H9 (cell line): ENCODE measurements at places on chromosomes 16 and 17. TPM values are rescaled to one million over a fixed set of nuclear protein-coding genes. Genes with fewer than 3 reads are reported as not detected.

DNA sequence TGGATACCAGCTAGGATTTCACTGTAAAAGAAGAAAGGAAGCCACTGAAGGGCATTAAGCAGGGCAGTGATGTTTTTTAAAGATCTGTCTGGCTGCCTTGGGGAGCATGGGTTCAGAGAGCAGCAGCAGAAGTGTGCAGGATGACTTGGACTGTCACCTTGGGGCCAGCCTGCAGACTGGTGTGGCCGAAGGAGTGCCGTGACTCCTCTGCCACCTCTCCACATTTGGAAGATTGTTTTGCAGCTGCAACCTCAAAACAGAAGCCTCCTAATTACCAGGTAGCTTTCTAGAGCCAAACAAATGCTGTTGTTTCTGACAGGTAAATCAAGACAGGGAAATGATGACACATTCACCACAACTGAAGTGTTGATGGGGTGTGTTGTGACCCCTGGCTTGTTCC is 681.4 kb downstream of the WWOX start:
- H3K36me3 ChIP-seq: no peaks in the 10 kb centered on the region
- no peak overlapping the region for H3K27ac ChIP-seq
- DNase-seq: no peak
- no peaks in the 10 kb centered on the region for H3K27me3 ChIP-seq
- no peak overlapping the region for H3K4me3 ChIP-seq

- H3K27me3 ChIP-seq: no peaks in the 10 kb centered on the region
- no peak overlapping the region for H3K4me3 ChIP-seq
- no peaks in the 10 kb centered on the region for H3K4me1 ChIP-seq
- H3K27ac ChIP-seq: no peak overlapping the region
- no peak for DNase-seq
Measured at GRCh38 chr17:68762911-68763310, 161.7 kb upstream of the FAM20A start.

DNA sequence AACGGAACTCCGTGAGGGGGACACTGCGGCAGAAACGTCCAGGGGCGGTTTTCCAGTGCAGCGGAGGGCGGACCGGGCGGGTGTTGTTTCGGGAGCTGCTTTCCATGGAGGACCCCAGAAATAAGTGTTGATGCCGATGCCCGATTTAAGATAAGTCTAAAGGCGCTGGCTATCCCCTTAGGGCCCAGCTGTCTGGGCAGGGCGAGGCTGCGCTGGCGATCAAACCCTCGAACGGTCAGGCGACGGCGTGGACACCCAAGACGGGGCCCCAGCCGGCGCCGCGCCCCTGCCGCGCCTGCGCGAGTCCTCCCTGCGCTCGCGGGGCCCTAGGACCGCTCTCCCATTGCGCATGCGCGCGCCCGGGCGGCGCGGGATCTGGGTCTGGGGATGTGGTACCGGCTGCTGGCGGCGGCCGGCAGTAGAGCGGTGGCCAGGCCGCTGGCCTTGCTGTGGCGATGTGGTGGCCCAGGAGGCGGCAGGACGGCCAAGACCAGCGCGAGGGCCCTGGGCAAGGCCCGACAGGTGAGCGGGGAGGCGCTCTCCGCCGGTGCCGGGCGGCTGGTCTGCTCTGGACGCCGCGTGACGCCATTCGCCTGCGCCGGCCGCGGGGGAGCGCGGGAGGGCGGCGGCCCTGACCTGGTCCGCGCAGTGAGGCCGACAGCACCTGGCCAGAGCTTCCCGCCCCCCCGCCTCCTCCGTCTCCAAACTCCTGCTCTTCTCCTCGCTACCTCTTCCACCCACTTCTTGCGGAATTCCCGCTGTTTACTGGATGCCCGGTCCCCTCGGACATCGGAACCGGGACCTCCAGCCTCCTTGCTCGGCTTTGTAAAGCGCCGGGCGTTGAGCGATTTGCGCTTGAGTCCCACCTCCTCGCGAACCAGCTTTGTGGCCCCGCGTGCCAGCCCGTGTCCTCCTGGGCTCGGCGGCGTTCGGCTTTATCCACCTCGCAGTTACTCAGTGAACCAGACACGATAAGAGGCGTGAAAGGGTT is 24.0 kb downstream of the DEF8 start:
- peak overlapping the region; percentile 97 for H3K4me3 ChIP-seq
- peak; percentile 90 for DNase-seq
- H3K27ac ChIP-seq: peak overlapping the region; percentile 21
- no peaks in the 10 kb centered on the region for H3K4me1 ChIP-seq
- peaks cover 21% of the 10 kb centered on the region for H3K36me3 ChIP-seq

GRCh38 chr17:19281161-19281560 is 44.0 kb downstream of the EPN2 start:
- H3K36me3 ChIP-seq: peaks cover 15% of the 10 kb centered on the region; the same call in 2 of the 3 replicates
- no peak for DNase-seq
- H3K27me3 ChIP-seq: no peaks in the 10 kb centered on the region

- no peak for DNase-seq
- no peak overlapping the region for H3K27ac ChIP-seq
- no peaks in the 10 kb centered on the region for H3K4me1 ChIP-seq
- no peak overlapping the region for H3K4me3 ChIP-seq
- H3K36me3 ChIP-seq: peaks cover 92% of the 10 kb centered on the region
Measured at GRCh38 chr16:4886151-4886550, 38.9 kb downstream of the UBN1 start.

- no peaks in the 10 kb centered on the region for H3K27me3 ChIP-seq
- peaks cover 8% of the 10 kb centered on the region; the same call in 1 of the 2 replicates for H3K36me3 ChIP-seq
- DNase-seq: peak; percentile 20
- peaks cover 4% of the 10 kb centered on the region; the same call in 1 of the 2 replicates for H3K4me1 ChIP-seq
- H3K4me3 ChIP-seq: no peak overlapping the region
- H3K27ac ChIP-seq: no peak overlapping the region
Measured at GRCh38 chr17:72158895-72159885, 38.4 kb downstream of the SOX9 start.

MPV17L gene
- total RNA-seq: 5.6 and 6.4 TPM in 2 replicates

CHD9NB gene
- 2.6 and 3.3 TPM in 2 replicates for total RNA-seq

DNA sequence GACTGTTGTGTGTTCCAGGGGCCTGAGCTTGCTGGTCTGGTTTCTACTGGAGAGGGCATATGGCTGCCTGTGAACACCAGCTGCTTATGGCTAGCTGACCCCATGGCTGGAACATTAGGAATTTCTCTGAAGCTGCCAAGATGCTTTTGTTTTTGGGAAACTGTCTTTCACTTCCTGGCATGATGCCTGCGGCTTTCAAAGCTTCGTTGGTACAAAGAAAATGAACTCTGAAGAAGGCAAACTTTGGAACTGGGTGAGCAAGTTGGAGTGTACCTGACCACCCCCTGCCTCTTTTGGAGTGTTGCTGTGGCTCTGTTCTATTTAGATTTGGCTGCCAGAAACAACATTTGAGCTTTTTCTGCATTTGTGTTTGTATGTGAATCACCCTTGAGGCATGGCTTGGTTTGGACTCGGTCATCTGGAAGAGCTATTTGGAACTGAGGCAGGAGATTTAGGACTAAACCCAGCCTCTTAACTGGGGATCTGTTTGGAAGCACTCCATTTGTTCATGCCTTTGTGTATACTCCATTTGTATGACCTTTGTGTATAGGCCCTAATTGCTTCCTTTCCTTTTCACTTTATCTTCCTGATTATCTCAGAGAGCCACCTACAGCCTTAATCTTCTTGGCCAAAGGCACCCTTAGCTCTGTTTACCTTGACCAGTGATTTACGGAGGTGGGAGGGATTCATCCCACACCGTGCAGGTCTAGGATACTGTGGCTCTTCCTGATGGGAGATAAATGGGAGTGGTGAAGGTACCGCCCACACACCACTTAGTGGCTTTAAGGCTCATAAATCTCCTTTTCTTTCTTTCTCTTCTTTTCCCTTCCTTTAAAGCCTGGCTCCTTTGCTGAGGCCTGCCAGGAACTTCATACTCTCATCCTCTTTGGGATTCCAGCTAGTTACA is 7.3 kb upstream of the CPHXL start:
- no peak overlapping the region for H3K4me3 ChIP-seq
- H3K27ac ChIP-seq: no peak overlapping the region
- no peaks in the 10 kb centered on the region for H3K36me3 ChIP-seq
- H3K4me1 ChIP-seq: no peaks in the 10 kb centered on the region
- H3K27me3 ChIP-seq: no peaks in the 10 kb centered on the region

TUBG2 gene
- total RNA-seq: 20.4 and 22.0 TPM in 2 replicates

GRCh38 chr17:21211825-21212479 is 2.0 kb downstream of the TMEM11 start:
- peaks cover 25% of the 10 kb centered on the region for H3K36me3 ChIP-seq
- peaks cover 2% of the 10 kb centered on the region; the same call in 1 of the 2 replicates for H3K4me1 ChIP-seq
- H3K27me3 ChIP-seq: no peaks in the 10 kb centered on the region
- DNase-seq: no peak
- peak overlapping the region; percentile 97 for H3K4me3 ChIP-seq

DHRS7C gene
- total RNA-seq: not detected in 2 replicates

DNA sequence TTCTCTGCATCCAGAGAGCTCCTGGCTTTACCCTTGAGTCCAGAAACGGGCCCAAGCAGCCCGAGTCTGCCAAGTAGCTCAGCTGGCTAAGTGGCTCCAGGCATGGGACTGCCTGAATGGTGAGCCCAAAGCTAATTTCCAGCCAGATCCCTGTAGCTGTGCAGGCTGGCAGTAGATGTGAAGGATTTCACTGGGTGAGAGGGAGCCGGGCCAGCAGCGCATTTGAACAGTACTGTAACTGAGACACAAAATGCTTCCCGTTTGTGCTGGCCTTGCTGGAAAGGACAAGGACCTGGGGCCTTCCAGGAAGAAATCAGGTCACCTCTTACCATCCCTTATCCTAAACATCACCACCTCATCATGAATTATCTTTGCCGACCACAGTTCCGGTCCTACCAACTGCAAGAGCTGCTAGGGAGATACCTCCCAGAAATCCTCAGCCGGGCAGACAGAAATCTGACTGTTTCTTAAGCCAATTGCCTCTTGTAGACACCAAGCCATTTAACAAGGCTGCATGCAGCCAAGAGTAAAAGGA is 3.7 kb downstream of the TIMP2 start:
- H3K27me3 ChIP-seq: no peaks in the 10 kb centered on the region
- DNase-seq: no peak
- H3K4me1 ChIP-seq: peaks cover 3% of the 10 kb centered on the region; the same call in 1 of the 2 replicates
- H3K27ac ChIP-seq: no peak overlapping the region
- H3K36me3 ChIP-seq: no peaks in the 10 kb centered on the region
- no peak overlapping the region for H3K4me3 ChIP-seq

IGF2BP1 gene
- 432 and 434 TPM in 2 replicates for total RNA-seq

ABCC11 gene
- 0.24 and 0.33 TPM in 2 replicates for total RNA-seq

TBC1D26 gene
- 0.77 and 0.83 TPM in 2 replicates for total RNA-seq

CLEC19A gene
- 0.20 TPM in 1 of 2 replicates, not detected in the other for total RNA-seq

GRCh38 chr16:66902648-66903543 is 15.8 kb downstream of the CDH16 start:
- no peak overlapping the region for H3K27ac ChIP-seq
- no peaks in the 10 kb centered on the region for H3K27me3 ChIP-seq
- no peaks in the 10 kb centered on the region for H3K36me3 ChIP-seq

- no peaks in the 10 kb centered on the region for H3K4me1 ChIP-seq
- no peak for DNase-seq
- H3K27ac ChIP-seq: no peak overlapping the region
- H3K27me3 ChIP-seq: no peaks in the 10 kb centered on the region
- H3K36me3 ChIP-seq: no peaks in the 10 kb centered on the region; the same call in 2 of the 3 replicates
Measured at GRCh38 chr17:79114458-79115301, 40.1 kb downstream of the ENGASE start.

- H3K27ac ChIP-seq: no peak overlapping the region
- no peak for DNase-seq
- H3K27me3 ChIP-seq: no peaks in the 10 kb centered on the region
- H3K4me3 ChIP-seq: no peak overlapping the region
- no peaks in the 10 kb centered on the region for H3K36me3 ChIP-seq
Measured at GRCh38 chr17:74610108-74610507, 13.4 kb downstream of the CD300E start.

GRCh38 chr16:72832621-72833248 is 215.2 kb downstream of the ZFHX3 start:
- H3K36me3 ChIP-seq: no peaks in the 10 kb centered on the region
- H3K4me1 ChIP-seq: no peaks in the 10 kb centered on the region
- no peaks in the 10 kb centered on the region for H3K27me3 ChIP-seq
- H3K27ac ChIP-seq: no peak overlapping the region
- H3K4me3 ChIP-seq: no peak overlapping the region

GRCh38 chr16:15973421-15973820 is 24.0 kb downstream of the ABCC1 start:
- H3K4me1 ChIP-seq: peaks cover 18% of the 10 kb centered on the region
- H3K27me3 ChIP-seq: no peaks in the 10 kb centered on the region
- no peak overlapping the region for H3K4me3 ChIP-seq
- no peak overlapping the region for H3K27ac ChIP-seq

CUEDC1 gene
- total RNA-seq: 6.5 and 7.3 TPM in 2 replicates

- no peak overlapping the region for H3K27ac ChIP-seq
- no peak overlapping the region for H3K4me3 ChIP-seq
- no peak for DNase-seq
- H3K36me3 ChIP-seq: peaks cover 12% of the 10 kb centered on the region
- no peaks in the 10 kb centered on the region for H3K4me1 ChIP-seq
Measured at GRCh38 chr16:47657032-47657431, 195.9 kb downstream of the PHKB start.

GRCh38 chr16:1146409-1146808 is 6.5 kb upstream of the CACNA1H start:
- no peak for DNase-seq
- no peak overlapping the region for H3K4me3 ChIP-seq
- no peaks in the 10 kb centered on the region for H3K4me1 ChIP-seq
- no peaks in the 10 kb centered on the region for H3K27me3 ChIP-seq

RAMP2 gene
- 10.9 and 11.7 TPM in 2 replicates for total RNA-seq

CCL23 gene
- total RNA-seq: not detected in 2 replicates
